Myocyte (in vitro differentiated cells): ENCODE measurements at places on chromosomes 11 and 22. TPM values are rescaled to one million over a fixed set of nuclear protein-coding genes. Genes with fewer than 3 reads are reported as not detected.

Gene CSF2RB
- total RNA-seq, result not detected in 2 replicates

Gene TPBGL
- not detected in 2 replicates for total RNA-seq

Gene LUZP2
- total RNA-seq, result 0.03 TPM in 1 of 2 replicates, not detected in the other

Gene IGF2
- total RNA-seq, result 330 and 438 TPM in 2 replicates

Gene TMEM25
- total RNA-seq, result 15.6 and 22.3 TPM in 2 replicates

Gene OR10D3
- total RNA-seq, result not detected in 2 replicates

Gene TRPM5
- not detected in 2 replicates for total RNA-seq

Gene MN1
- total RNA-seq, result 1.8 and 2.4 TPM in 2 replicates

Gene CD44
- 62.9 and 95.4 TPM in 2 replicates for total RNA-seq

Gene NAALAD2
- total RNA-seq, result 0.16 TPM in 1 of 2 replicates, not detected in the other

Gene CST6
- 1.9 TPM in 1 of 2 replicates, not detected in the other for total RNA-seq

Gene C11orf65
- 0.47 and 0.86 TPM in 2 replicates for total RNA-seq

Gene OR8A1
- not detected in 2 replicates for total RNA-seq

Gene EPS8L2
- 20.4 and 26.5 TPM in 2 replicates for total RNA-seq

- no peak for DNase-seq
Observed at GRCh38 chr11:119688356-119688755, 40.6 kb downstream of the NECTIN1 start.

DNA sequence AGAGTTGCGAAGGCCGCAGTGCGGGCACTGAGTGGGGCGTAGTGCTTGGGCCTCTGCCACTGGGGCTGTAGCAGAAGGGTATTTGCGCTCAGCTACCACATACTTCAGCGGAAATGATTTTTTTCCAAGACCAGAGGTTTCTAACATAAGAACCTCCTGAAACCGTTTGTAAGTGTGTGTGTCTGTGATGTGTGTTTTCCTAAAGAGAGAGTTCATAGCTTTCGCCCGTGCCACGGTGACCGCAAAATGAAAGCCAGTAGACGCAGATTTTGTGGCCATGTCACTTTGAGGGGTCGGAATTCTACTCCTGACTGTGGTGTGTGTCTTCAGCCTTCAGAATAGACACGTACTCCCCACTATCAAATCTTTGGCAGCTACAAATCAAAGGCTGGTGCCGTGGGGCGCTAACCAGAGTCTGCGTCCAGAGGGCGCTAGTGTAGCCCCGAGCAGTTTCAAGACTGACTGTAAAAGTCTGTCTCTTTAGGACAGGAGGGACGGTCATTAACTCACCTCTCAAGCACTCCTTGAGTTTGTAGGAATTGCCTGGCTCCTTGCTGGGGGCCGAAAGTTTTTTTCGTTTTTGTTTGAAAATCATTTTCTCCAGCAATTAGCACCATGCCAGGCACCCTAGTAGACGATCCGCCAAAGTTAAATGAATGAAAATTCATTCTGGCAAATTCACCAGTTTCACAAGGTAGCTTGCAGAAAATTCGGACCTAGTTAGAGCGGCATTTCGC, 2.5 kb upstream of the CALCA start:
- peak; percentile 43 for DNase-seq

GRCh38 chr11:62855571-62856332, 16.4 kb upstream of the WDR74 start:
- peak; percentile 97 for DNase-seq

DNA sequence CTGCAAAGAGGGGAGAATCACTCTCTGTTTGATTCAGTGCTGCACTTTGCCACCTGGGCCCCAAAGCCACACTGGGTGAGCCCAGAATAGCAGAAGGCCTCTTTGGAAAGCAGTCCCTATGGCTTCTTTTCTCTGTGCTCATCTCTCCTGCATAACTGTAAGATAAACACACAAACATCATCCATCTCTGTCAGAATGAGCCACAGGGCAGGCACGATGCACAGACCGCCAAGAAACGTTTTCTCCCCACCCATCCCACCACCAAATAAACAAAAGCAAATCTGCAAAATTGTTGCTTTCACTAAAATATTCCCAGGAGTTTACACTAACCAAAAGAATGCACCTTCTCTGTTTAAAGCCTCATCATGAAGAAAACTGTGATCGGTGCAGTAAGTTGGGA, 196.4 kb upstream of the POU2AF2 start:
- DNase-seq, result no peak

DNA sequence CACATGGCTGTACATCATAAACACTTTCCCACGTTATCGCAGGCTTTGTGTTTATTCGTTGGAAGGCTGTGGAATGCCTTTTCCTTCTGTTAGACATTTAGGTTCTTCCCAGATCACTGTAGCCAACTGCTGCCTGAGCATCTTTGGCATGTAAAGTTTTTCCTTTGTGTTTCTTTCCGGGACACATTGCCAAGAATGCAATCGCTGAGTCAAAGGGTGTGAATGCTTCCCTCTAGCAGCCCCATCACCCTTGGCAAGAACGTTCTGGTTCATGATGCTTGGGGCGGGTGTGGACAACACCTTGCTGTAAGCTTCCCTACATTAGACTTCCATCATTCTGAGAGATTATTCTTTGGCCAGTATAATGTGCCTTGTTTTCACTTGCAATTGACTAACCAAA, 136.2 kb downstream of the OSBP2 start:
- DNase-seq, result peak; percentile 84

GRCh38 chr22:42026705-42027104, 28.1 kb downstream of the WBP2NL start:
- no peak for DNase-seq

DNA sequence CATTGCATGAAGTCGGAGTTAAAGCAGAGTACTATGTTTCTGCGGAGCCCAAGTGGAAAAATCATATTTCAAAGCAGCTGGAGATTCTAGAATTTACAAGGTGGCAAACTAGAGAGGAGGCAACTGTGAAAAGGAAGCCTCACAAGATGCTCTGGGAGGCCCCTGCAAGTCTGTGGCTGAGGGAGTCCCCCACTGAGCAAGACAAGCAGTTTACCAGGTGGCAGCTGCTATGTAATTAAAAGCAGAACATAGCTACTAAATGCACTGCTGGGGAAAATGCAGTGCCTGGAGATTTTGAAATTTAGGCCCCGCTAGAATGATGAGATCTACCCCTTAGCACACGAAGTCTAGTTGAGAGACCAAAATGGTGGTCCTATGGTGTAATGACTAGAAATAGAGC, 728.0 kb downstream of the OPCML start:
- DNase-seq, result no peak

GRCh38 chr11:11210446-11210845, 142.6 kb downstream of the CSNK2A3 start:
- no peak for DNase-seq

- no peak for DNase-seq
Observed at GRCh38 chr11:1150769-1151365, 6.9 kb upstream of the MUC5AC start.

- DNase-seq, result peak; percentile 85
Observed at GRCh38 chr11:69636512-69637197, 4.3 kb upstream of the CCND1 start.

GRCh38 chr22:28143961-28144745, 225.1 kb upstream of the PITPNB start:
- DNase-seq, result no peak

GRCh38 chr22:49765091-49765771, 62.4 kb downstream of the BRD1 start:
- DNase-seq, result no peak

GRCh38 chr11:102850973-102851745, 7.8 kb upstream of the MMP3 start:
- DNase-seq, result peak; percentile 24

GRCh38 chr11:12741671-12742216, 67.5 kb downstream of the TEAD1 start:
- DNase-seq, result no peak

DNA sequence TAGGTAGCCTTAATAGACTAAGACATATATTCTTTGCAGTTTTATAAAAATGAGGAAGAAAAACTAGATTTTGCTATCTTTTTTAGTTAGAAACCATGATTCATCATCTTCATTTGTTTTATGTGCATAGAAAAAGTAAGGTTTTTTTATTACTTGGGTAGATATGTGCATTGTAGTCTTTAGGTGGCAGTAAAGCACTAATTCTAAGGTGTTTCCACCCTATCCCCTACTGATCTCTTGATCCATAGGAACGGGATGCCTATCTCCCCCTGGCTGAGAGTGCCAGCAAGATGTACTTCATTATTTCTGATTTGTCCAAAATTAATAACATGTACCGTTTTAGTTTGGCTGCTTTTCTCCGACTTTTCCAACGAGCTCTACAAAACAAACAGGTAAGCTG, 148.1 kb downstream of the DYNC2H1 start:
- no peak for DNase-seq

DNA sequence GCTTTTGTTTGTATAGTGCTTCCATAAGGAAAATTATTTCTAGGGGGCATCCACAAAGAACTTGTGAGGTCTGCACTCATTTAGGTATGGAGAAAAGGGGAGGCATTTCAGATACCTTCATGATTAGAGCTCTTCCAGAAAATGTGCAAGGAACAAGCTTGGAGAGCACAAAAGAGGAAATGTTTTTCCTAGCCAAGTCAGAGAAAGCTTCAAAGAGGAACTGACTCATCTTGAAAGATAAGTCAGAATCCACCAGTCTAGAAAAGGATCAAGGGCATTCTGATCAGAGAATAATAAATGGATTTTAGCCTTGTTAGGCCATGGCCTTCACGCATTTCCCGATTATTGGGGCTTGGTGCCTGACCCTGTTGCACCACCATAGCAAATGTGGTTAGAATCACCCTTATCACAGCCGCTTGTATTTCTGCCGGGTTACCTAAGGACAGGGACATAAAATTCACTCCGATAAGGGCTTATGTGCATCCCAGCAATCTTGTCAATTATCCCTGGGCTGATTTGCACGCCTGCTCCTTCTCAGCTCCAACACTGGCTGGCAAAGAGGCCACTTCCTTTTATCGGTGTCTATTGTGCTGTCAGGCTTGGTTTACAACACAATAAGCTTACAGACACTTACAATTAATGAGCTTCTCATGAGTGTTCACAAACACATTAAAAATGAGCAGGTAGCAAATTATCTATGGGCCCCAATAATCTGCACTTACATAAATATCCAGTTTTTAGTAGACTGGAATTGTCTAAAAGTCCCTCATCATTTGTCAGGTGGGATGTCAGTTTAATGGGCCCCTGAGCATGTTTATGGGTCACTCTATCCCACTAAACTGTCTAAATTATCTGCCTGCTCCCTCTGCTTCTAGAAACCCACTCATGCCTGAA, 613.5 kb downstream of the SOX6 start:
- no peak for DNase-seq

- no peak for DNase-seq
Observed at GRCh38 chr11:101567071-101567470, 16.7 kb downstream of the TRPC6 start.

DNA sequence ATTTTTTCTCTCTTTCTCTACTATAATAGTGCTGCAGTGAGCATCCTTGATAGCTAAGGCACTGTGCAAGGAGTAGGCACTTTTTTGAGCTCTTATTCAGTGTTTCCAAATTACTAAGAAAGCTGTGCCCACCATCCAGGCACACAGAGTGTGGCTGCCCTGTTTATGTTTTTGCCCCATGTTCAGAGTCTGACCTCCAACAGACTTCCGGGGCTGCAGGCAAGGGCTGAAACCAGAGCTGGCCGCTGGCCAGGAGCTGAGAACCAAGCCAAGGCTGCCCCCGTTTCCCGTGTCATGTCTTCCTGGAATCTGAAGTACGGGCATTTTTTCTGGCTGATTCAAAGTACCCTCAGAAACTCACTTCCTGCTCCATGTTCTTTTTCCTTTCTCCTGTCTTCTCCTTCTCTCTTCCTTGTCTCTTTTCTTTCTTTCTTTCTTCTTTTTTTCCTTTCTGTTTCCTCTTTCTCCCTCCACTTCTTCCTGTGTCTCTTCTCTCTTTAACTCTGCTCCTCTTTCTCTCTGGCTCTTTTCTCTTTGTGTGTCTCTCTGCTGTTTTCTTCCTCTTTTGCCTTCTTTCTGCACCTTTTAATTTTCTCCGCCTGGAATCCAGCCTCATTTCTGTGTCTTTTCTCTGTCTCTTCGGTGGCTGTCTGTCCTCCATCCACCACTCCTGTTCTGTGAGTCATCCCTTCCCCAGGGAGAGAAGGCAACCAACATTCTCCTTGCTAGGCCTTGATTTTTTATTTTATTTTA, 17.0 kb upstream of the KCTD14 start:
- peak; percentile 83 for DNase-seq

DNA sequence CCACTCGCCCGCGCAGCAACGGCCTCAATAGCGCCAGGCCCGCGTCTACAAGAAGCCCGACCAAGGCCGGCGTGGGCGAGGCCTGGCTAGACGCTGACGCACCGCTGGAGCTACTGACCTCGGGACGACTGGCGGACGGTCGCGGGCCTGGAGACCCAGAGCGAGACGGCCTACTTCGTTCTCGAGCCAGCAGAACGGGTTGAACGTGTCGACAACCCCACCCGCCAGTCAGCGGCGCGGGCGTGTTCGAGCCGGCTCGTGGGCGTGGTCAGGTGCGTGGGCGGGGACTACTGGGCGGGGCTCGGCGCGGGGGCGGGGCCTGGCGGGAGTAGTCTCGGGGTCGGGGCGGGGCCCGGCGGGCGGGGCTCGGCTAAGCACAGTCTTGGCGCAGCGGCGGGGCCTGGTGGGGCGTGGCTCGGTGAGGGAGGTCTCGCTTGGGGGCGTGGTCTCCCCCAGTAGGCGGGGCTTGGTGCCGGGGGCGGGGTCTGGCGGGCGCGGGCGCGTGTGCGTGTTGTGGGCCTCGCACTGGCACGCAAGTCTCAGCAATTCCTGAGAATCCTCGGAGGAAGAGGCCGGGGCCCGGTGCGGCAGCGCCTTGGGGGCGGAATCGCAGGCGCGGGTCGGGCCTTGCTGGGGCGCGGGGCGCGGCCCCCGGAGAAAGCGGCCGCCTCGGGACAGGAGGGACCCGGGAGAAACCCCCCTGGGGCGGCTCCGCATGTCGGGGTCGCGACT, at the start of gene RNH1:
TSS of gene RNH1 (minus strand) at position 248 of the 732 bp plus-strand sequence. CDS start 5,080 bp downstream, outside the sequence.
- peak; percentile 94 for DNase-seq

DNA sequence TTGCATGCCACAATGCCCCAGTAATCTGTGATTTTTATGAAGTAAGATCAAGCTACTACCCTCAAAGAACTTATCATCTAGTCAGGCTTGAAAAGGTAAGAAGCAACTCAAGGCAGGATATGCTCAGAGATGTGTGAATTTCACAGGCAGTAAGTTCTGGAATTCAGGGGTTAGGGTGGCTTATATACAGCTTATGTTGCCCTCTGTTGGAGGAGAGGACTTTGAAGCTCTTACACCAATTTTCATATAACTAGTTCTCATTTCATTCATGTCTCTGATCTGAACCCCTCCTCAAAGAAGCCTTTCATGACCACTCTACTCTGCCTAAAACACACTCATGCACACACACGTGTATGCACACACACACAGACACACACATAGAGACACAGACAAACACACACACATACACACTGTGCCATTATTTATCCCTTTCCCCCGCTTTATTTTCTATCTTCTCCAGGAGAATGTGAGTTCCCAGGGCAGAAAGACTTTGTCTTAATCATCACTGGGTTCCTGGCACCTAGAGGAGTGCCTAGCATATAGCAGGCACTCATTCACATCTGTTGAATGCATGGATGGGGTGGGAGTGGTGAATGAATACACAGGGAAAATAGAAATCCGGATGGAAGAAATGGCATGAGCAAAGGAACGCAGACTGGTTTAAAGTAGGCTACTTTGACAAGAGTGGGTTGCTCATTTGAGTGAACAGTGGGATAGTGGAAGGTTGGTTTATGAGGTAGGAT, 220.7 kb upstream of the ZBED5 start:
- DNase-seq, result no peak

- DNase-seq, result no peak
Observed at GRCh38 chr11:126416542-126417090, 61.1 kb downstream of the ST3GAL4 start.

- DNase-seq, result no peak
Observed at GRCh38 chr11:110582728-110583432, 129.4 kb downstream of the ARHGAP20 start.

- DNase-seq, result no peak
Observed at GRCh38 chr11:133745791-133746190, 99.5 kb downstream of the SPATA19 start.
